ENCODE measurements at places on chromosomes 2 and 18.

GRCh38 chr2:238916875-238917590, 69.1 kb downstream of the TWIST2 start:
- DNase-seq = peak; percentile 65

GRCh38 chr2:63665846-63666475, 77.2 kb downstream of the MDH1 start:
- DNase-seq = no peak

DNA sequence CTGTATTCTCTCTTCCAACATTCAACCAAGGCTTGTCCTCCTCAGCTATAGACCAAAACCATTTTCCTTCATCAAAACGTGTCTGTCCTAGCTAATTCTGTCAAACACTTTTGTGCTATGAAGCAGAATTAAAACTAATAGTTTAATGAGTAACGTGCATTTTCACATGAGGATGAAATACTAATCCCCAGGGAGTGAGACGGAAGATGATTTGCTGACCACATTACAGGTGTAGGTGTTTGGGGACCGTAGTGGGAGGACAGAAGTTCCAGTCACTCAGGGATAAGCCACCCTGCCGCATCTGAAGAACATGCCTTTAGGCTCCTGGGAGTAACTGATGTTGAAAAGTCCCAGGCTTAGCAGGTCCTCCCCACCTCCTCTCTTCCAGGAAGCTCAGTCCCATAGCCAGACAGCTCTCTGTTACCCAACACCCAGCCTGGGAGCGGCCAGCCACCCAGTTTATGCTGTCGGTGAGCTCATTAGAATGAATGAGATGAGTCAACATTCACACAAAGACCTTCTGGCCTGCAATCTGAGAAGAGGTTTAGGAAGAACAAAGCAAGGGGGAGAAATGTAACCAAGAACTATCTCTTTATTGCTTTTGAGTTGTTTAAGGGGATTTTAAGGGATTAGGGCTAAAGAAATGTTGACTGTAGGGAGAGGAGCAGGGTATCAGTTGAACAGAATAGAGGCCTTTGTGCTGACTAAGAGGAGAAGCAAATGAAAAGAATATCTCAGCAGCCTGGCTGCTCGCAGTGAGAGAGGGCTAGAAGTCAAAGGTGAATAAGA, 122.5 kb downstream of the FOXI3 start:
- DNase-seq = no peak

- DNase-seq = no peak
Observed at GRCh38 chr2:27741673-27742072, 29.8 kb upstream of the MRPL33 start.

- DNase-seq = no peak
Observed at GRCh38 chr18:30775629-30776028, 266.9 kb downstream of the DSC3 start.

GRCh38 chr2:205755923-205756322, 73.6 kb downstream of the NRP2 start:
- peak; percentile 86 for DNase-seq

DNA sequence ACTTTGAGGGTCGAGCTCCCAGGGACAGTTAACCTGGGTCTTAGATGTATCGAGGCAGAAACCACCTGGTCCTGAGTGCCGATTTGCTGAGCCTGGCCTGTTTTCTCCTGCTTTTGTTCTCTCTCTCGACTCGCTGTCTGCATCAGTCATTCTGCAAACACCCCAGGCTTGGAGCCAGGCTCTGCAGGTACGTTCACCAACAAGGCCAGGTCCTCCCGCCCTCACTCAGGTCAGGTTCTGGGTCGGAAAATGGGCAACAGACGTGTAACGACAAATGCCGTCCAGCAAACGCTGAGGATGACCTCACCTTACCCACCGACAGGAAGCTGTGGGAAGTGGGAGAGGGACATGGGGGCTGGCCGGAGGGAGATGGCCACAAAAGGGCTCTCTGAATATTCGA, 57.7 kb upstream of the PXDN start:
- DNase-seq = no peak

- DNase-seq = no peak
Observed at GRCh38 chr2:106954304-106954703, 68.3 kb upstream of the ST6GAL2 start.

DNA sequence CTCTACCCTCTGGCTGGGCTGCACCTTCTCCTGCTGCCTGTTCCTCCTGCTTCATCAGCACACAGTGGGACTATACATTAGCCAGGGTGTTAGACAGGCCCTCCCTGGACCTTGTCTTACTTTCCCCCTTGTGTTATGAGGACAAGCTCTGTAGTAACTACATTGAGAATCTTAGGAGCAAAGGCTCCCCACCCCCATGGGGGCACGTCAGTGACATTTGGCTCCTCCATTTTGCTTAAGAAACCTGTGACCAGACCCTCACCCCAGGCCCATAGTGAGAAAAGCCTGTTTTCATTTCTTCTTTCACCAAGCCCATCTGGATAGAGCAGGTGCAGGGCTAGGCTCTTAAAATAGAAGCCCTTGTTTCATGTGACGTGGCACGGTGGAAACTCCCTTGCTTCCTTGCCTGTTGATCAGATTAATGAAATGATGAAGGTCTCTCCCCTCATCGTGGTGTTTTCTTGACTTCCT, 146.7 kb downstream of the RPIA start:
- DNase-seq = no peak

DNA sequence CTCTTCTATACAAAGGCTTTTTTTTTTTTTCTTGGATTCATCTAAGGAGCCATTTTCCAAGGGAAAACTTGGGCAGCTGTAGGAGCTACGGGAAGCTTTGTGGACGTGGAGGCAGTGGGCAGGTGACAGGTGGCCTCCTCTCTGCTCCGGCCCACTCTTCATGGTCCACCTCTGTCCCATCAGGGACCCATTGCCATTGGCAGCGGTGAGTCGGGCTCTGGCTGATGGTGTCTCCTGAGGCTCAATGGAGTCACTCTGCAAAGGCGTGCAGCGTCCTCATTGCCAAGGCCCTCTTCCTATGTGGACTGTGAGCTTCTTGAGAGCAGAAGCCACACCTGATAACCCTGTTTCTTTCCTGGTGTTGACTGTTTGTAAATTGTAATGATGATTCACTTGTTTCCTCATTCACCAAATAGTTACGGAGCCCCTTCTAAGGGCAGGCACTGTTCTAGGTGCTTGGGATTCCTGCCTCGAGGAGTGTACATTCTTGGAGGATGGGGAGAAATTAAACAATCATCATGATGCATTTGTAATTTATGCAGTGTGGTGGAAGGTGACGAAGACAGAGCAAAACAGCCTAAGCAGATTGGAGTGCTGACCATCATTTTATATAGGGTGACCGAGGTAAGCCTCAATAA, 240.3 kb upstream of the HS6ST1 start:
- DNase-seq = no peak

GRCh38 chr2:46796843-46797625, 118.6 kb downstream of the MCFD2 start:
- DNase-seq = no peak

- DNase-seq = no peak
Observed at GRCh38 chr18:40672590-40672989, 1282.4 kb upstream of the PIK3C3 start.

GRCh38 chr2:17793296-17793695, 23.0 kb upstream of the MSGN1 start:
- DNase-seq = no peak

- DNase-seq = no peak
Observed at GRCh38 chr2:242063850-242064249, 194.3 kb downstream of the RTP5 start.

- no peak for DNase-seq
Observed at GRCh38 chr18:73646196-73646595, 501.4 kb downstream of the FBXO15 start.

DNA sequence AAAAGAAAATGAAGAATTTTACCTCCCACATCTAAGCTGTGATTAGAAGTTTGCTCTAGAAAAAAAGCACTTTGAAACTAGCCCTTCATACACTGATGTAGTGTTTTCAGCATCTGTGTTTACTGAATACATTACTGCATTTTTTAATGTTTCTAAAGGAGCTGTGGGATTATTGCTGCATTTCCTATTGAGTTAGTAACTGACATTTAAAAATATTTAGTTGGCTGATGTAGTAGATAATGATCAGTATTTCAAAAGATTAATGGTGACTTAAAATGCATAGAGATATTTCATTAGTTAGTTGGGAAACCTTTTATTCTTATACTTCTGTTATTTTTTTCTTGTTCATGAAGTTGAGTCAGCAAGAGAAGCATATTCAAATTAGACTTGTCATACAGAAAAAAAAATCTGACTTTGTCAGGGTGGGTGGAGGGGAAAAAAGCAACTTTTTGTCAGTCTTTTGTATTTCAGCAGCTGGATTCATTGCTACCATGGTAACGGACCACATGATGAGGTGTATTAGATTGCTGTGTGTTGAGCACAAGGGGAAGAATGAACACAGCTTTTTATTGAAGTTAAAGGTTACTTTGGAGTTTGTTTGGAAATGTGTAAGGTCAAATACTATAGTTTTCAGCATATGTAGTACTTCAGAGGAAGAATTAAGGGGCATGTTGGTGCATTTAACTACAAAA, at the start of gene DTNA:
Gene DTNA (plus strand): TSS at position 549 of the 692 bp plus-strand sequence. CDS start 45,679 bp downstream, outside the sequence.
- DNase-seq = no peak

DNA sequence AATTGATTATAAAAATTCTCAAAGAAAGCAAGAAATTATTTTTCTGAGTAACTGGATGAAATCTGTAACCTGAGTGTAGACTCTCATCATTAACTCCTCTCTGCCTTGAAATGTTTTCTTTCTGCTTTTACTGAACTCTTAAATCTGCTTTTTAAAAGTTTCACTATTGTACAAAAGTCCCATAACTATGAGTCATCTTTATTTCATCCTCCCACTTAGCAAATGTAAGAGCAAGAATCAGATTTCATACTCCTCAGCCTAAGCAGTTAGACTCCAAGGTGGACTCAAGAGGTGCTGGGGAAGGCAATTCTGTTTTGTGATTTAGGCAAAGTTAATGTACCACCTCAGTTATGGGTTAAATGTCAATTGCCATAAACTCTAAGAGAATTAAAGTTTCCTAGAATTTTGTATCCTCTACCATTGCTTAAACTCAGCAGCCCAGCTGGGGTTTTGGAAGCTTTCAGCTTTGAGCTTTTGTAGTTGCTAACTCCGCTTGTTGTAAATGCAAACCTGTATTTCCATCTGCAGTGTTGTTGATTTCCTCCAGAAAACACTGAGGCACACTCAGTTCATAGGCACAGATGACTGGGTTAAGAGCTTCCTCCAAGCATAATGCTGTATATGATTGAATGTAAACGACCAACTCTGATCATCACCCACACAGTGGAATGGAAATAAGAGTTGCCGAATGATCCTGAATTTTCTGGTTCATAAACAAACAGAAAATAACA, 268.8 kb downstream of the ARHGAP15 start:
- no peak for DNase-seq

DNA sequence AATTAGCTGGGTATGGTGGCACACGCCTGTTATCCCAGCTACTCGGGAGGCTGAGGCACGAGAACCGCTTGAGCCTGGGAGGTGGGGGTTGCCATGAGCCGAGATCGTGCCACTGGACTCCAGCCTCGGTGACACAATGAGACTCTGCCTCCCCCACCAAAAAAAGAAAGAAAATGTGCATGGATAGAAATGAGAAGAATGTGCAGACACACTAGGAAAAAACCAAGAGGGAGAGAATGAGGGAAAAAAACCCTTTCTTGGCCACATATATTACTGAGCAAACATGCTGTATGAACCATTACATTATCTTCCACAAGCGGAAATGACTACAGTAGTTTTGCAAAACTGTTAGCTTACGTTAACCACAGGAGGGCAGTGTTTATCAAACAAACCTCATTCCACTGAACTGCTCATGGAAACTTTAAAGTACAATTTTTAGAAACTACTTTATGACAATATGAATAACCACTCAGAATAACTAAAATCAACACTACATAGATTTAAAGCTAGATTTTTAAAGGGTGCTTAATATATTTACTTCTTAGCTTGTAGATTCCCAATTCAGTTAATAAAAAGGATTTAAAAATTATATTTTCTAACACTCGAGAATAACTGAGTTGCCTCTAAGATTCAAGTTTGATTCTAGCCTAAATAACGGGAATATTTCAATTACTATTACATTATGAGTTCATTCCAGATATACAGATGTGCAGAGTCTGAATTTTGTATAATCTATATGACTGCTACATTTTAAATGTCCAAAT, 26.4 kb downstream of the ASXL2 start:
- no peak for DNase-seq
